ENCODE measurements at places on chromosomes 1 and 21.

DNA sequence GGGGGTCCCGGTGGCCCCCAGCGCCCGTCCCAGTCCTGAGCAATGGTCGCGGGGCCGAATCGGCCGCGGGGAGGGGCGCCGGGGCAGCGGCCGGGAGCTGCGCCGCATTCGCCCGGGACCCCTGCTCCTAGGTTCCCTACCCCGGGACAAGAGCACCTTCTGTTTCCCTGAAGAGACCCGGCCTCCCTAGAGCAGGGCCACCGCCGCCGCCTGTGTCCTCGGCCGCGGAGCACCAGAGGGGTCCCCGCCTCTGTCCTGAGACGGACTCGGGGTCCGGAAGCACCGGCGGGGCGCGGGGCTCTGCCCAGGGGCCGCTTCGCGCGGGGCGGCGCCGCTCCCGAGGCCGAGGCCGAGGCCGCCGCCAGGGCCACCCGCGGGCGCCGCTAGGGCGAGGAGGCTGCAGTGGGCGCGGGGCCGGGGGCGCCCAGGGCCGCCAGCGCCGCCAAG is 157.9 kb downstream of the CASZ1 start:
- DNase-seq: no peak

DNA sequence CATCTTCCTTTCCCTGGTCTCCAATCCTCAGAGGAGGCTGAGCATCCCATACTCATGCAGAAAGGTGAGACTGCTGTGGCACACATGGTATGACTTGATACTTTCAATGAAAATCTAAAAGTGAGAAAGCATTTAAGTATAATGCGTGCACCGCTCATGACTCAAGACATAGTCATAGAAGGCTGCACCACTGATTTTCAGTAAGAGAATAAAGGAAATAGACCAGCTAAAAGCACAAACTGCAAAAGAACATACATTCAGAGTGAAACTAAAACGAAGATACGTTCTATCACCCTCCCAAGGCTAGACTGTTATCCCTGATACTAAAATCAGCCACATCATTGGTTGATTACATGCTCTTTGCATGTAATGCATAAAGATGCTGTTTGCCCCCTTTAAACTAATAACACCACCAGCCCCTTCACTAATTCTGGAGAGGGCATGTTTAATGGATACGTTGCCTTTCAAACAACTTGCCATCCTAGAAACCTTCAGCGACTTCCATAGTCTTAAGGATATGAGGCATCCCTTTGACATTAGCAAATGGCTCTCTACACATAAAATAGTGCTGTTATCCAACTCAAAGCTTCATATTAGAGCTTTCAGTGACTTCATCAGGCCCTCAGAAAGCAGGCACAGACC is 2.1 kb downstream of the PLD5 start:
- no peak for DNase-seq

DNA sequence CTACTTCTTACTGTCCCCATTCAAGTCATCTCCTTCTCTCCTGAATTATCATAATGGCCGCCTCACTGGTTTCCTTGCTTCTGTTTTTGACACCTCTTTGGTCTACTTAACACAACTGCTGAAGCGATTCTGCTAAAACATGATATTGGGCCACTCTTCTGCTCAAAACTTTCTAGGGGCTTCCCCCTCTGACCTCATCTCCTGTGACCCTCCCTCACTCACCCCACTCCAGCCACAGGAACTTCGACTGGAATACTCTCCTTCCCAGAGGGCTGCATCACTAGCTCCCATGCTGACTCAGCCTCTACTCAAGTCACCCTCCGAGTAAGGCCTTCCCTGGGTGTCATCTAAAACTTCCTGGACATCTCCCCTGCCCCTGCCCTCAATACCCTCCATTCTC is 35.7 kb downstream of the NRIP1 start:
- no peak for DNase-seq

- DNase-seq: no peak
Observed at GRCh38 chr1:6915999-6916565, 130.8 kb downstream of the CAMTA1 start.

- no peak for DNase-seq
Observed at GRCh38 chr21:45982758-45983648, 1.4 kb downstream of the COL6A1 start.

GRCh38 chr1:232283864-232284263 is 346.1 kb downstream of the SIPA1L2 start:
- DNase-seq: no peak

- no peak for DNase-seq
Observed at GRCh38 chr1:13780780-13781179, 80.8 kb downstream of the PRDM2 start.

DNA sequence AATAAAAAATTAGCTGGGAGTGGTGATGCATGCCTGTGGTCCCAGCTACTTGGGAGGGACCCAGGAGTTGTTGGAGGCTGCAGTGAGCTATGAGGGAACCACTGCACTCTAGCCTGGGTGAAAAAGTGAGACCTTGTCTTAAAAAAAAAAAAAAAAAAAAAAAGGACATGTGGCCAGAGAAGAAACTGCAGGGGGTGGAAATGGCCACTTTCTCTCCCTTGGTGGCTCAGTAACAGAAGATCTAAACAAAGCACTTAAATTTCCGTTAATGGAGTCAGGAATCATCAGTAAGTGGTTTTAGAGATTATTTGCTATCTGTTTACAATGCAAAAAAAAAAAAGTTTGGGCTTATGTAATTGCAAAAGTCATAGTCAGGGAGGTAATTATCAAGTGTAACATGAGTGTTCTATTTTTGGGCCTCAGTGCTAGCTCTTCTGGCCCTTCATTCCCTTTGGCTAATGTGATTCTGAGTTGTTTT is 19.3 kb upstream of the OPRD1 start:
- DNase-seq: no peak

GRCh38 chr1:65762081-65762862 is 30.4 kb upstream of the PDE4B start:
- no peak for DNase-seq

DNA sequence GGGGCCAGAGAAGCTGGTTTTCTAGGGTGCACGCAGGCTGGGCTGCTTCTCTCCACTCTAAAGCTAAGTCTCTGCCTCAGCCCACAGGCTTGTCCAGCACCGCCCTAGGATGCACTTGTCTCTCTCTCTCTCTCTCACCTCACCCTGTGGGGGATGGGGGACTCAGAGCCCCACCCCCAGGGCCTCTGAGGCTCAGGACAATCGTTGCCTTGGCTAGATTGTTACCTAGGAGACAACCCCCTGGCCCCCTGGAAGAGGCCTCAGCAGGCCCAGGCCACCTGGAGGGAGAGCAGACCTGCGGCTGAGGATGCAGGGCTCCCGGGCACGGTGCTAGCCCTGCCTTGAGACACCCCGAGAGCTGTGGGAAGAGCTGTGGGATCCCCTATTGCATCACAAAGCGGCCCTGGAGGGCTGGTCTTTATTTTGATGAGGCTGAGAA is at the start of gene ACTRT2:
Gene ACTRT2, plus strand, starts transcription at position 235 of the 439 bp plus-strand sequence. CDS start 220 bp downstream, outside the sequence.
- DNase-seq: no peak

DNA sequence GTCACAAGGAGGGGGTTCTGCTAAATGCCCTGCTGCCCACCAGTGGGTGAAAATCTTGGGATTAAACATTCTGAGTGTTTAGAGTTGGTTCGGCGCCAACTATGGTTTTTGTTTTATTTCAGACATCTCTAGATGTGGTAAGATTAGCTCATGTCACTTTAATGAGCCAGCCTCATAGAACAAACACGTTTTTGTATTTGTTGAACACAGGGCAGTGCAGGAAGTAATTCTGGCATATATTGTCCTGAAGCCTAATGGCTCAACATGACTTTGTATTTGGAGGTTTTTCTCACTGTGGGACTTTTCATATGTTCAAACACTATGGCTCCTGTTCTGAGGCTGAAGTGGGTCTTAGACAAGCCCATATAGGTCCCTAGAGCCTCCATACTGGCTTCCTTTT is 107.8 kb downstream of the NGF start:
- no peak for DNase-seq

DNA sequence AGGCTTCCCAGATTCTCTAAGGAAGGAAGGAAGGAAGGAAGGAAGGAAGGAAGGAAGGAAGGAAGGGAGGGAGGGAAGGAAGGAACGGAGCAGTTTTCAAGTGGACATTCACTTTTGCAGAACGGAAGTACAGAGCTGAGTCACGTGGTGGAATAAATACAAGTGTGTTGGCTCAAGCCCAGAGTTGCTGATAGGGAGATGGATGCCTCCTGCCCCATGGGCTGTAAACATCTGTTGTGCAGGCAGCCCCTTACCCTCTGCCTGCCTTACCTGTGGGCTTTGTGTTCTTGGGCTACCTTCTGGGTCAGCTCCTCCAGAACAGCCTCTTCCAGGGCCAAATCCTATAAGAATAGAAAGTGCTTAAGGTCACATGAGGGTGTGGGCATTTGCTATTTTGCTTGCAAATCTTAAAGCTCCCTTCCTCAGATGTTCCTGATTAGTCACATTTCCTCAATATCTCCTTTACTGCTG is 121.7 kb downstream of the SMYD2 start:
- no peak for DNase-seq
